ENCODE measurements at places on chromosomes 7 and 10. TPM values are rescaled to one million over a fixed set of nuclear protein-coding genes. Genes with fewer than 3 reads are reported as not detected.

DNA sequence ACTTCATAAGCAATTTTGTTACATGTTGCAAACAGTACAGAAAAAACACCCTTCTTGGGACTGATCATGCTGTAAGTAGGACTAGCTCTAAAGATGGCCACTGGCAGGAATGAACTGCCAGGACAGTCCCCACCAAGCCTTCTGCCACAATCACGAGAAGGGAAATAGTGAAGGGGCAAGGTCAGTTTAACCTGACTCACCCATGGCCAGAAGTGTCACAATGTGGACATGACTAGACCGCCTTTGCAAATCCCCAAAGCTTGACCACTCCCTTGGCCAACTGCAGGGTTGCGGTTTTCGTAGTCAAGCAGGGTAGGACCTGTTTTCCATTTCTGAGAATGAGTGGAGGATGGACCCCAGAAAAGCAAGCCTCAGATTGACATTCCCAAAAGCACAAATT lies 19.4 kb upstream of the FRAT2 start:
- peak; percentile 67 for DNase-seq

DNA sequence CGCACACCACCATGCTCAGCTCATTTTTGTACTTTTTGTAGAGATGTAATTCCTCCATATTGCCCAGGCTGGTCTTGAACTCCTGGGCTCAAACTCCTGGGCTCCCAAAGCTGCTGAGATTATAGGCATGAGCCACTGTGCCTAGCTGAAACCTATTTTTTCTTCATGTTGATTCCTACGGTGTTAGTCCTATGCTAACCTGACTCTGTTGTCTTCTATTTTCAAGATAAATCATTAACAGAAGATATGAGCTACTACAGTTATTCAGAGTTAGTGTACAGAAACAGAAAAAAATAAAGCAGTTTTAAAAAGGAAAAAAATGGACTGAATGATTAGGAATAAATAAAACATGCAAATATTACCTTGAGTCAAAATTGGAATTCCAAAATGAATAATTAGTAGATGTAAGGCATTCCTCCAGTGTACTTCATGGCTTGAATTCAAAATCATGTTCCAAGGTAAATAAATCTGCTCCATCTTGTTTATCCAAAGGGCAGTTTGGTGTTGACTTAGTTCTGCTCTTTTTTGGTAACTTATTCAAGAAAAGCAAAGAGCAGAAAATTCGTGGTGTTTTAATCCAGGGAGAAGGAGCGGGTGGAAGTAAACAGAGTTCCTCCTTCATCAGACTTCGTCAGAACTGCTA lies 185.8 kb downstream of the CACNB2 start:
- no peak for DNase-seq

- no peak for DNase-seq
These were observed 383.2 kb downstream of the DNAJB6 start for GRCh38 chr7:157719705-157720655.

DNA sequence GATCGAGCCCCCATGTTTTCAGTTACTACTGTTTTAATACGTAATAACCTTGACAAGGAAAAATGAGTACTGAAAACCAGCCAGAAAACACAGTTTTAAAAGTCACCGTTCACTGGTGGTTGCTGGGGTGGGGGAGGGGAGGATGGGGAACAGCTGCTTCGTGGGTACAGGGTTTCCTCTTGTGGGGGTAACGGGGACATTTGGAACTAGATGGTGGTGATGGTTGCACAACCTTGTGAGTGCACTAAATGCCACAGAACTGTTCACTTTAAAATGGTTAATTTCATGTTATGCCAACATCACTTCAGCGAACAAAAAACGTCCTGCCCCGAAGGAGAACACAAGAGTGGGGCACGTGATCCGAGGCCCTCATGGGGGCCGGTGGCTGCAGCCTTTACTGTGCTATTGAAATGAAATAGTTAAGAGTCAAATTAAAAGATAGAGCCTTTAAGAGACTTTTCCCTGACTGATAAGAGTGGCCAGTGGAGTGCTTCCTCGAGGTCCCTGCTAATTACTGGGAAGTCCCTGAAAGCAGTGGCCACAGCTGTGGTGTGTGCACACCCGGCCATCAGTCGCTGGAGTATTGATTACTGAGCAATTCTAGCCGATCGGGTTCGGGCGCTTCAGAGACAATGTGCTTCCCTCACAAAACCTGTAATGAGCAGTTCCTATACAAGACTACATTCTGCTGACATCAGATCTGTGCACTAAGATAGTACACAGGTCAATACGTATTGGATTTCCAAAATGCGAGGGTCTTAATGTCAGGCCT lies 80.3 kb downstream of the EBF3 start:
- no peak for DNase-seq

DNA sequence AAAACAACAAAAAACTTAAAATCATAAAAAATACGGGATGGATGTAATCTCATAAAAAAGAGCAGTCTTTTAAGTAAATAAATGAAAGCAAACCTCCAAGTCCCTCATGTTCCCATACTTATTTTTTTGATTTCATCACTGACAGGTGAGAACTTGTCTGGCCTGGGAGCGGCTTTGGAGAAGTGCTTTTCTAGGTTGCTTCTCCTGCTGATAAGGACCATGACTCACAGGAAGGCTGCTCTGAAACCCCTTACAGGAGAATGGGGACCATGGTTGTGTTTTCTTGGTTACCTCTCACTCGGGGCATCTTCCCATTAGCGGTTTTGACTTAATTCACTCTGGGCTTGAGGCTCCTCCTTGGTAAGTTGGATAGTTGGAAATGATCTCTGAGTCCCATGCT lies 237.4 kb downstream of the CAMK1D start:
- DNase-seq, result no peak

- no peak for DNase-seq
These were observed 1186.0 kb downstream of the SORCS3 start for GRCh38 chr10:105827133-105827532.

DNA sequence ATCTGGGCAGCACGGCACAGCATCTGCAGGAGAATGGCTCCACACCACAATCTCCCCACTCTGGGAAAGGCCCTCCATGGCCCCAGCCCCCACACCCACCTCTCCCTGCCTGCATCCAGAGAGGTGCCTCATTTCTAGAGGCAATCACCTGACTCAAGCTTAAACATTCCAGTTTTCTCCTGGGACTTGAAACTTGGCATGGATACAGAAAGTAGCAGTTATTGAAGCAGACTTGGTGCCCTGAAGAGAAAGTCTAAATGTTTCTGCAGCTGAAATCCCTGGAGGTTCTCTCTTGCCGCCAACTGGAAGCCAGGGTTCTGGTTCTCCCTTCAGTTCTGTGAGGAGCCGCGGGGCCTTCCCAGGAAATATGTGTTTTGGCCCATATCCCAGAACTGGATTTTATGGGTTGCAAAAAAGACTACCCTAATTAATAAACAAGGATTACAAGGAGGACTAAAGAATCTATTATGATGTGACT lies 122.8 kb downstream of the SKIDA1 start:
- DNase-seq, result no peak

- peak; percentile 70 for DNase-seq
These were observed at the start of gene SRGN for GRCh38 chr10:69087590-69088470. Gene SRGN, plus strand, starts transcription at chr10:69088103. Its CDS starts 55 bp downstream, at chr10:69088158.

DNA sequence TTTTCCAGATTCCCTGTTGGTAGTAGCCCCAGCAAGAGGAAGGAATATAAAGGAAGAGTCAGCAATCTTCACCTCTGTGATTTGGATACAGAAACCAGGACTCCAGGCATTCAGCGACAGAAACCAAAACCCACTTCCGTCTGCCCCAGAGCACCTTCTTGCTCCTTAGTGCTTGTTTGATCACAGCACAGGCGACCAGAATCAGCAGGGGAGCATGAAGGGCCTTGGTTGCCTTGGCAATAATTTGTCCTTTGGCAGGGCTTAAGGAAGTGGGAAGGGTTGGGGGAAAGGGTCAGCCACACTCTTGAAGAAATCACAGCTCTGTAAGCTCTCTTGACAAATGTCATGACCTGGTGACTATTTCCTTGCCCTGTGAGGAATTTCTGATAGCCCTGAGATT lies 379.6 kb downstream of the OTUD1 start:
- no peak for DNase-seq

- no peak for DNase-seq
These were observed 265.2 kb upstream of the PPP2R2D start for GRCh38 chr10:131635564-131636015.

- no peak for DNase-seq
These were observed 7.9 kb downstream of the TUBAL3 start for GRCh38 chr10:5396556-5397300.

DNA sequence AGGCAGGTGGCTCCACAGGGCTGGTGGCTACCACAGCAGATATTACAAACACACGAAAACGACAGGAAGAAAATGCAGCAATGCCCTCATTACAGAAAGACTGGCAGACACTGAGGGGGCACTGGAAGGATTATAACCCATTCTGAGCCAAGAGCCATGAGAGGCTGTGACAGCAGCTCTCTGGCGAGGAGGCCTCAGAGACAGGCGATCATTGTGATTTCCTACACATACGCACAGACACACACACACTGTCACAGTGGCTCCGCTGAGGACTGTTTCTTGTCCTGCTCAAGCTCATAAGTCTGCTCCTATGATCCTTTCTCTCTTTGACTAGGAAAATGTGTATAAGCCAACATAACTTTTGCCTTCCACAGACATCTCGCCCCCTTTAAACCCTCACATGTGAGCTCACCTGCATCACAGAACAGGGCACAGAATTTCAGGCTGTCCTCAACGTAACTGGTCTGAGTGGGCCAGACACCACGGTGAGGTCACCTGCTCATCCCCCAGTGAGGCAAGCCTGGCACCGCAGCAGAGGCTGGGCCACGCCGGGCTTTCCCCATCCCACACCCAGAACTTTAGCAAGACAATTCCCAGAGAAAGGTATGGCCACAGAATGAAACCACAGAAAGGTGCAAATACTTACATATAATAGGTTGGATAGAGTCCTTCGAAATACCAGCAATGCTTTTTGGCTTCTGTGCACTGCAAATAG lies 51.7 kb downstream of the VOPP1 start:
- no peak for DNase-seq

Gene SDHAF3
- 24.6 TPM for total RNA-seq

Gene VSIR
- total RNA-seq, result 140 TPM

Gene C10orf53
- total RNA-seq, result not detected

Gene CHST3
- 18.1 TPM for total RNA-seq

Gene ZNF775
- 3.3 TPM for total RNA-seq
